K562 (cell line): ENCODE measurements at places on chromosomes 5 and 9. TPM values are rescaled to one million over a fixed set of nuclear protein-coding genes. Genes with fewer than 3 reads are reported as not detected.

Gene NRARP
- 24.5 and 29.5 TPM in 2 replicates for total RNA-seq

Gene LCN10
- total RNA-seq: 0.29 TPM in 1 of 2 replicates, not detected in the other

Gene SLC45A2
- 0.13 and 0.16 TPM in 2 replicates for total RNA-seq

Gene TMOD1
- total RNA-seq: 29.3 and 34.7 TPM in 2 replicates

Gene SLC12A2
- 17.5 and 19.7 TPM in 2 replicates for total RNA-seq

Gene INSL4
- not detected in 2 replicates for total RNA-seq

Gene PCDHB14
- total RNA-seq: not detected in 2 replicates

Gene EGFLAM
- total RNA-seq: 0.49 and 0.74 TPM in 2 replicates

Gene GALNT12
- total RNA-seq: 38.1 and 39.3 TPM in 2 replicates

Gene DPP7
- 311 and 322 TPM in 2 replicates for total RNA-seq

Gene HSD17B3
- not detected in 2 replicates for total RNA-seq

Gene CDKN2B
- not detected in 2 replicates for total RNA-seq

Gene SHB
- total RNA-seq: 15.4 and 16.0 TPM in 2 replicates

Gene PPIC
- 2.5 and 3.4 TPM in 2 replicates for total RNA-seq

Gene UAP1L1
- total RNA-seq: 8.6 and 8.8 TPM in 2 replicates

Gene ZBTB26
- total RNA-seq: 7.4 and 9.1 TPM in 2 replicates

Gene PCDHB2
- total RNA-seq: 0.20 TPM in 1 of 2 replicates, not detected in the other

Gene ERP44
- 14.8 and 16.0 TPM in 2 replicates for total RNA-seq

Gene INSL6
- total RNA-seq: not detected in 2 replicates

Gene FOXD4L4
- 0.11 TPM in 1 of 2 replicates, not detected in the other for total RNA-seq

Gene ZFP2
- total RNA-seq: not detected in 2 replicates

Gene OBP2B
- total RNA-seq: not detected in 2 replicates

Gene TERT
- total RNA-seq: 3.3 and 3.4 TPM in 2 replicates

Gene CD72
- total RNA-seq: 0.25 and 0.55 TPM in 2 replicates

Gene PTGS1
- total RNA-seq: 7.2 and 9.1 TPM in 2 replicates

Gene TMEM8B
- 1.3 and 2.2 TPM in 2 replicates for total RNA-seq

Gene SPATA24
- 6.0 and 8.0 TPM in 2 replicates for total RNA-seq

Gene PTPA
- 109 and 119 TPM in 2 replicates for total RNA-seq

Gene KIAA1958
- total RNA-seq: 14.4 and 16.0 TPM in 2 replicates

Gene ACTBL2
- total RNA-seq: not detected in 2 replicates

Gene RLN2
- not detected in 2 replicates for total RNA-seq

Gene BSPRY
- total RNA-seq: 0.16 and 0.45 TPM in 2 replicates

Gene PCDHB10
- not detected in 2 replicates for total RNA-seq

Gene IFNE
- total RNA-seq: not detected in 2 replicates

Gene LCN1
- total RNA-seq: not detected in 2 replicates

Gene PDE4D
- 0.16 and 0.38 TPM in 2 replicates for total RNA-seq

Gene SEC24A
- total RNA-seq: 23.8 and 24.5 TPM in 2 replicates

Gene MAMDC2
- total RNA-seq: not detected in 2 replicates

Gene ODF2
- 61.9 and 71.6 TPM in 2 replicates for total RNA-seq

Gene FAM169A
- 0.04 and 0.07 TPM in 2 replicates for total RNA-seq

Gene EGR1
- 77.0 and 135 TPM in 2 replicates for total RNA-seq

Gene SH3TC2
- 0.80 and 1.1 TPM in 2 replicates for total RNA-seq

Gene PGM5
- total RNA-seq: 0.24 and 0.45 TPM in 2 replicates

Gene SLC4A9
- not detected in 2 replicates for total RNA-seq

Gene CYLC2
- not detected in 2 replicates for total RNA-seq

Gene SIT1
- 0.16 TPM in 1 of 2 replicates, not detected in the other for total RNA-seq

Gene PCDHA1
- total RNA-seq: not detected in 2 replicates

Gene RANBP3L
- not detected in 2 replicates for total RNA-seq

Gene CFAP157
- not detected in 2 replicates for total RNA-seq

Gene DMGDH
- 0.51 and 0.58 TPM in 2 replicates for total RNA-seq

Gene ZNF366
- not detected in 2 replicates for total RNA-seq

Gene CDC20B
- total RNA-seq: not detected in 2 replicates

Gene OLFML2A
- 0.09 and 0.16 TPM in 2 replicates for total RNA-seq

Gene CA9
- 0.63 and 0.73 TPM in 2 replicates for total RNA-seq

Gene MCTP1
- 0.04 and 0.31 TPM in 2 replicates for total RNA-seq

Gene RGS7BP
- total RNA-seq: not detected in 2 replicates

Gene ZNF484
- 2.7 TPM in 2 replicates for total RNA-seq

Gene NR4A3
- 0.07 TPM in 1 of 2 replicates, not detected in the other for total RNA-seq

Gene MAP1B
- total RNA-seq: 61.4 and 66.1 TPM in 2 replicates

Gene PCDHB4
- total RNA-seq: not detected in 2 replicates
